RKO (cell line): ENCODE measurements at places on chromosomes 2 and 18.

- no peak for DNase-seq
Observed at GRCh38 chr2:65316072-65316471, 88.4 kb downstream of the ACTR2 start.

DNA sequence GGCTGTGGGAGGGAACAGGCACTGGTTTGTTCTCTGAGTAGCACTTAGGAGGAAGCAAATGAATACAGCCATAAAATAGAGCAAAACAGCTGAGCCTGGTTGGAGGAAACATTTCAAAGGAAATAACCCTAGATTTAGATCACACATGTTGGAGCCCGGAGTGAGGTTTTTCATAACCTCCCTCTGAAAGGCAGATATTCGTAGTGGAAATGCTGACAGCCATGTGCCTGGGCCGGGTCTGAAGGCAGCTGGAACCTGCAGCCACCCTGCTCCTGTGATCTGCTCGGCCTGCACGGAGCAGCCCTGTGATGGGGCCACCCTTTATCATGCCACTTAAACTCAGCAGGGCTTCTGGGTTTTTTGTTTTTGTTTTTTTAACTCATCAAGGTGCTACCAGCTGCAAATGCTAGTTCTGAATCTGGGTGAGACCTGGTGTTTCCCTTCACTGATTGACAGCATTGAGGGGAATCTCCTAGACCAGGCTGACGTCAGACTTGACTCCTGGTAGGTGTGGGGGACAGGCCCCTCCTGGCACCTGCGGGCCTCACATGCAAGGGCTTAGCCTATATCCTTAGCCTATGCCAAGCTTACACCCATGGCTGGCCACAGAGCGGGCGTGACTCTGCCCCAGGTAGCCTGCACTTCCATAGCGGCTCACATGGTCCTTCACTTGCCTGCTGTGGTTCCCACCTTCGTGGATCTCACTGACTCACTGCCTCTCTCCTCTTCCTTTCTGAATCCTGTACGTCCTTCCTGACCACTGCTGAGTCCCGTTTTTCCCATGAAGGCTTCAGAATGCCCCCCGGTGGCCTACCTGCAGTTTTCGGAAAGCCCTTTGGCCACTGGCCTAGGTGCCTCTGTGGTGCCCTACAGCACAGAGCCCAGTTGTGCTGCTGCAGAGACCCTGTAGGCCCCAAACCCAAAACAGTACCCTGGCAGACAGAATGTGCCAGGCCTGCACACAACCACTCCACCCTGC lies 217.3 kb downstream of the SEPTIN10 start:
- peak; percentile 15 for DNase-seq

DNA sequence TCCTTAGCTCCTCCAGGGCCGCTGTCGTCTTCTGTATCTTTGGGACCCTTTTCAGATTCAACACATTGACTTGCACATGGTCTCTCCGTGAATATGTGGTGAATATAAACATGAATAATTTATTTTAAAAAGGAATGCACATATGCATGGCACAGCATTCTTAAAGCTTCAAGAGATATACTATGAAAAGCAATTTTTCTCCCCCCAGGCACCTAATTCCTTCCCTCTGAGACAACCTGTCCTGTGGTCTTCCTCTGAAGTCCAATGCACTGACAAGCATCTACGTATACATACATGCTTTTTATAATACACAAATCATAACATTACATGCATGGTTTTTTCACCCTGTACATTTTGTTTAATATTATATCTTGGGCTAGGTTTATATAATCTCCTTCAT lies 285.1 kb downstream of the MYT1L start:
- DNase-seq = no peak

DNA sequence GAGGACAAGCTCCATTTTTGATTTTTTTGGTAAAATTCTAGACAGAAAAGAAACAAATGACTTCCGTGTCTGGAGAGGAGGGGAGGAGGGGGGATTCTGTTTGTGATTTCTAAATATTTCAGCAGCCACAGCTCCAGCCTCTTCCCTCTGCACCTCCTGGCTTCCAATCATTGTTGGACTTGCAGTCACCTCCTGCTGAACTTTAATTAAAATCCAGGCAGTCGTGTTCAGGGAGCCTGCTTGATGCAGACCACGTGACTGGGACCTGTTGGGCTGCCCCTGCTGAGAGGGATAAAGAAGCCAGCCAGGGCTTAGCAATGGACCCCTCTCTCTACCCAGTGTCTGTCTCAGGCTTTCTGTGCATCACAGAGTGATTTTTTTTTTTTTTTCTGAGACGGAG lies 115.1 kb downstream of the SH3BP4 start:
- no peak for DNase-seq

- peak; percentile 68 for DNase-seq
Observed at GRCh38 chr18:3605486-3605952, 155.5 kb downstream of the TGIF1 start.

DNA sequence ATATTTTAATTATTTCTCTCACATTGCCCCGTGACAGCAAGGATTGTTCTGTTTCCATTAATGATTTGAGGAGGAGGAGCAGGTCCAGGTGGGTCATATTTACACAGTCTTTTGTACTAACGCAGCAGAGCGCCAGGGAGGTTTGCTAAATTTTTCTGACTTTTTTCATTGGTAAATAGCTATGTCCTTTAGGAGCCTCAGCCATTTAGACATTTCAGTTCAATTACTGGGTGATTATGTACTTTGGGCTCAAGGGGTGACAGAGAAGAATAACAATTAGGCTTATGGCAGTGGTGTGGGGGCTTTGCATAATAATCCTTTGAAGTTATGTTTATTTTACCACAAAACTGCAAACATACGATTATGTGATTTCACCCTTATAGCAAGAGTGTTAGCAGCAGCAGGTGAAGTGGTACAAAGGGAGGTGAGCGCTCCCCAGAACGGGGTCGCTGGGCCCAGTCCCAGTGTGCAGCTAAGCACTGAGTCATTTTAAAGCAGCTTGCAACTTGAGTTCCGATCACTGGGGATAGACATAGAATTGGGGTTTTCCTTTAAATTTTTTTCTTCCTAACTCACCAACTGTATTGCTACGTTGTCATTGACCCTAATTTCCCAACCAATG lies 80.3 kb downstream of the TSHZ1 start:
- DNase-seq = no peak

GRCh38 chr2:99982744-99983143 lies 159.6 kb downstream of the AFF3 start:
- DNase-seq = no peak

DNA sequence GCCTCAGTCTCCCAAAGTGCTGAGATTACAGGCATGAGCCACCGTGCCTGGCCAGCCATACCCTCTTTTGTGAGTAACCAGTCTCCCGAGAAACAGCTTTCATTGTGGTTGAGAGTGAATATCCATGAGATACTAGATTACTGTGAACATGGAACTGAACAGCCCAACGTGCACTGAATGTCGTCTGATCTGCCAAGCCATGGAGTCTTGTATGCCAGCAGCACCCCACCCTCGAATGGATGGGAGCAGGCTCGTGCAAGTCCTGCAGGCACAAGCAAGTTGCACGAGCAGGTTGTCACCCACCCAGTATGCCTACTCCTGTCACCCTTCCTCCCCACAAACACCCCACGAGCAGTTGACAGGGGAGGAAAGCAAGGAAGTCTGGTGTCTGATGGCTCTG lies 36.5 kb upstream of the TFCP2L1 start:
- DNase-seq = no peak

DNA sequence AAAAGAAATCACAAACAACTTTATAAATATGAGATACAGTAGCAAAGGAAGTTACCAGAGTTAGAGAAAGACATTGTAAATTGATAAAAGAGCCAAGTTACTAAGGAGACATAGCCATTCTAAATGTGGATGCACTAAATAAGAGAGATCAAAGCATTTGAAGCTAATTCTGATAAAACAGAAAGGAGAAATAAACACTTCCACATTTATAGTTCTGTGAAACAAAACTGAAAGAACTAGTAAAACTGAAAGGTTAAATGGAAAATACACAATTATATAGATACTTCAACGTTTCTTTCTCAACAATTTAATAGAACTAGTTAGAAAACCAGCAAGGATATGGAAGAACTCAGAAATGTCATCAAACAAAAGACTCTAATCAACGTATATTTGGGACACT lies 309.0 kb upstream of the CDH2 start:
- no peak for DNase-seq

- DNase-seq = no peak
Observed at GRCh38 chr18:25516121-25516520, 164.2 kb upstream of the ZNF521 start.

DNA sequence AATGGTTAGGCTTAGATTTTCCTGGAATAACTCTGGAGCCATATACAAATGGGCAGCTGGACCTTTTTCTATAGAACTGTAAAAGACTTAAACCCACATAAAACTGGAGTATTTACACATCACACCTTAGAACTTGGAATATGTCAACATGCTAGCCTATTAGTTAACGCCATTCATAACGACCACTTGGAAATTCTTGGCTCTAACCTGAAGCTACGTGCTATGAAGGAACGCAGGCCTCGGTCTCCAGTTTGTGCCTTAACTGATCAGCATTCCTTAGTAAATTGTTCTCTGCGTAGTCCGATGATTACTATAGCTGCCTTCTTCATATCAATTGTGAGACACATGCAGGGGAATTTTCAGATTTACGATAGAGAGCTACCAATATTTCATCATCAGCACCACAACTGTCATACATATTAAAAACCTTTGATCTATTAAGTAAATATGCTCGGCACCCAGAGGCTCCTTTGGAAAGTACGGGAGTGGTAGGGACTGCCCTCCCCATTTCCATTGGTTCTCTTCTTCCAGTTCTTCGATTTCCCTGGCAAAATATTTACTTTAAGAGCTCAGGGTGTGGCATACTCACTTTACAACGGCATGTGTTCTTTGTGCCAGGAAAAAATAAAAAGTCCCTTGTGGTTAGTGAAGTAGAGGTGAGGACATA lies 17.5 kb upstream of the CCL20 start:
- DNase-seq = no peak

DNA sequence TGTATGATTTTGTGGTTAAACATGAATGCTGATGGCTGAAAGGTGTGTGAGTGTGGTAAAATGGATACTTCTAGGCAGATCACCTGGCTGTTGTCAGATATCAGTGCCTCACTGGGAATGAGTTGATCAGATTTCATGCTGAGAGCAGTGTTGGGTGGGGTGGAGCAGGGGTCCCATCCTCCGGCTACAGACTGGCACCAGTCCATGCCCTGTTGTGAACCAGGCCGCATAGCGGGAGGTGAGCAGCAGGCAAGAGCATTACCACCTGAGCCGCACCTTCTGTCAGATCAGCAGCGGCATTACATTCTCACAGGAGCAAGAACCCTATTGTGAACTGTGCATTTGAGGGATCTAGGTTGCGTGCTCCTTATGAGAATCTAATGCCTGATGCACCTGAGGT lies 78.7 kb downstream of the GLI2 start:
- no peak for DNase-seq

GRCh38 chr2:140154706-140155105 lies 1374.5 kb upstream of the NXPH2 start:
- DNase-seq = no peak

DNA sequence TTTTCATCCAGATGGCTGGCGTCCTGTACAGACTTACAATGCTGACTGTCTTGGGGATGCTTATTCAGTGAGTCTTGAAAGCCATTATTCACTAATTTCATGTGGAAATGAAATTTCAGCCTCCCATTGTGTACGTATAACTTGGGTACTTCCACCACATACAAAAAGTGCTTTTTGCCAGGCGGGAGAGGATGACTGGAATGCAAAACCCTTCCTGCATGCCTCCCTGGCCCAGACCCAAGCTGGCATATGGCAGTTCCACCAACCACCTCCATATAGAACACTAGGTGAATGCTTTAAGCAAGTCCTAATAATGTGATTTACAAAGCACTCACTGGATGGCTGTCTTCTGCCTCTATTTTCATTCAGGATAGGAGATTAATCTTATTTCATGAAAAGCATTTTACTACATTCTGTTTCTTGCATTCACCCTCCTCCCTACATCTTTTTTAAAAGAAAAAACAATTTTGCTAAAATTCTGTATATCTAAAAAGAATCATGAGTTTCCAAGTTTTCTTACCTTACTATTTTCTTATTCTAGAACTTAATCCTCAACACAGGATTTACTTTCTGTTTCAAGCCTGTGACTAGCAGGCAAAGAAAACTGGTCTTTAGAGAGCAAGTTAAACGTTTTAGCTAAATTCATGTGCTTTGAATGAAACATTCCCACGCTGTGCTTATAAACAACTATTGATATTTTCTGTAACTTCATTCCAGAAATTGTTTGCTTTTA lies 327.6 kb downstream of the NCKAP5 start:
- no peak for DNase-seq

GRCh38 chr18:5955861-5956260 lies 60.5 kb upstream of the TMEM200C start:
- no peak for DNase-seq

GRCh38 chr2:61443342-61444041 lies 27.4 kb downstream of the USP34 start:
- peak; percentile 91 for DNase-seq

- DNase-seq = no peak
Observed at GRCh38 chr2:14535156-14535555, 97.4 kb upstream of the LRATD1 start.

DNA sequence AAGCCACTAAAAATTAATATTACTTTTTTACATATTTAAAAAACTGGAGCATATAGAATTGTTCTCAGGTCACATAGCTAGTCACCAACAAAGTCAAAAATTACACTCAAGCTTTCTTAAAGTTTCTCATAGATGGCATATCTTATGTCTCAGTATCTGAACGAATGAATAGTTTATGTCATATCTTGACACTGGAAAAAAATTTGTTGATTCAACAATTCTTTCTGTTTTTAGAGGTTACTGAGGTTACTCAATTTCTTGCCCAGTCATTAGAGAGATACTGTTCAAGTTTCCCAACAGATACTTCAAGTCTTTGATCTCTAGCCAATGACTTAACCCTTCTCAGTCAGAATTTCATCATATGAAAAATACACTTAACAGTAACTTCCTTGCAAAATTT lies 113.1 kb upstream of the XIRP2 start:
- DNase-seq = no peak

GRCh38 chr2:95270541-95271081 lies 3.6 kb upstream of the PROM2 start:
- DNase-seq = no peak

- no peak for DNase-seq
Observed at GRCh38 chr2:229412686-229413085, 141.6 kb upstream of the PID1 start.

- peak; percentile 45 for DNase-seq
Observed at GRCh38 chr18:79982736-79983135, 5.6 kb downstream of the TXNL4A start.
